ENCODE measurements at places on chromosomes 1 and 21.

DNA sequence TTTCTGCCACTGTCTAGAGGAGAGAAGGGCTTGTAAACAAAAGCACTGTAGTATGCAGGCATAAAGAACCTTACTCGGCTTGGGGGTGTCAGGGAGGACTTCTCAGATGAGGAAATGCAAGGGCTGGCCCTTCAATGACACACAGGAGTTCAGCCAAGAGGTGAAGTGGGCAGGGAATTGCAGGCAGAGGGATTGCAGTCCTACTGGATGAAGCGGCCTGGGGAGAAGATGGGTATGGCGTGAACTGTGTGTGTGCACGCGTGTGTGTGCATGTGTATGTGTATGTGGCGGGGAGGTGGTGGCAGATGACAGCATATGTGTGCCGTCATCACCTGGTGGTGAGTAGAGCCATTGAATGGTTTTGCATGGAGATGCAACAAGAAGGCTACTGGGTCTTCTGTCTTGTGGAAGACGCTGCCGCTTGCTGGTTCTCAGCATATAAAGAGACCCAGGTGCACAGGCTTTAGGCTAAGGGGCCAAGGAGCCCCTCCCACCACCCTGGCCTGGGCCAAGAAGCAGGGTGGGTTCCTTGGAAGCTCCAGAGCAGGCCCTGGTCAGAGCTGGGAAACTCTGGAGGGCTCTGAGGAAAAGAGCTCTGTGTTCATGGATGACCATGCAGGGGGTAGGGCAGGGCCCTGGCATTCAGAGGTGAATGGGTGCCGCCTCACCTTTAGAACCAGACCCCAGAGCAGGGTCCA, 4.1 kb upstream of the EPS8L3 start:
- DNase-seq: no peak

GRCh38 chr1:196317535-196318522, 290.4 kb downstream of the KCNT2 start:
- DNase-seq: peak; percentile 35

- DNase-seq: no peak
Measured at GRCh38 chr1:99198393-99198792, 65.9 kb upstream of the PLPPR4 start.

GRCh38 chr1:193408782-193409293, 222.4 kb upstream of the B3GALT2 start:
- DNase-seq: peak; percentile 37

DNA sequence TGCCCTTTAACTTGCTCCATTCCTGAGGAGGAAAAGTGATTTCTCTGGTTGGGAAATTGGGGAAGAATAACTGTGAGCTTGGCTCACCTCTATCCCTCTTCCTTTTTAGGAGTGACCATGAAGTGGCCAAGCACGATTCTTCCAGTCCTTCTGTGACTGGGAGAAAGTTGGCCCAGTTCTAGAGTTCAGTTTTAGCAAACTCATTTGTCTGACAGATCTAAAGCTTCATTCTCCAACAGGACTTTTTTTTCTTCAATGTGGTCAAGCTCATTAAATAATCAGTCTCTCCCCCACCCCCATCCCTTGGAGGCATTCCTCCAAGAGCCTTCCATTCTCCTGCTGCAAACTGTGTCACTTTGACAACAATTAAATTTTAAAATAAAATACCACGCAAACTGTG, 6.4 kb upstream of the AGL start:
- no peak for DNase-seq

DNA sequence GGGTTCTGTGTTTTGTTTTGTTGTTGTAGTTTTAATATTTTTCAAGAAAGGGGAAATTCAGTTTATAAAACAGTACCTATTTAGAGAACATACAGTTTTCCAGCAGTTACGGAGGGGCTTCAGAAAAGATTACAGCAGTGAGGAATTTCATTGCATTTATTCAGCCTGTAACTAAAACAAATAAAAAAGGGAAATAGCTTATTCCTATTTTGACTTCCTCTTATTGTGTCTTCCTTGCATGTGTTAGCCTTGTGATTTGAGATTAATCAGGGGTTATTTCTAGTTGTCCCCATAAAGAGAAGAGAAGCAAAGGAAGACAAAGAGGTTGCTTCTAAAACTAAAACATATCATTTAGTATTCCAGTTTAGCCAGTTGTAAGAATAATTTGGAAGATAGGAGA, 35.0 kb downstream of the CTTNBP2NL start:
- DNase-seq: no peak

GRCh38 chr1:17569200-17570139, 30.0 kb downstream of the ARHGEF10L start:
- DNase-seq: peak; percentile 81

Measured in H4 (cell line).